ENCODE measurements at places on chromosomes 5 and 9. TPM values are rescaled to one million over a fixed set of nuclear protein-coding genes. Genes with fewer than 3 reads are reported as not detected.

DNA sequence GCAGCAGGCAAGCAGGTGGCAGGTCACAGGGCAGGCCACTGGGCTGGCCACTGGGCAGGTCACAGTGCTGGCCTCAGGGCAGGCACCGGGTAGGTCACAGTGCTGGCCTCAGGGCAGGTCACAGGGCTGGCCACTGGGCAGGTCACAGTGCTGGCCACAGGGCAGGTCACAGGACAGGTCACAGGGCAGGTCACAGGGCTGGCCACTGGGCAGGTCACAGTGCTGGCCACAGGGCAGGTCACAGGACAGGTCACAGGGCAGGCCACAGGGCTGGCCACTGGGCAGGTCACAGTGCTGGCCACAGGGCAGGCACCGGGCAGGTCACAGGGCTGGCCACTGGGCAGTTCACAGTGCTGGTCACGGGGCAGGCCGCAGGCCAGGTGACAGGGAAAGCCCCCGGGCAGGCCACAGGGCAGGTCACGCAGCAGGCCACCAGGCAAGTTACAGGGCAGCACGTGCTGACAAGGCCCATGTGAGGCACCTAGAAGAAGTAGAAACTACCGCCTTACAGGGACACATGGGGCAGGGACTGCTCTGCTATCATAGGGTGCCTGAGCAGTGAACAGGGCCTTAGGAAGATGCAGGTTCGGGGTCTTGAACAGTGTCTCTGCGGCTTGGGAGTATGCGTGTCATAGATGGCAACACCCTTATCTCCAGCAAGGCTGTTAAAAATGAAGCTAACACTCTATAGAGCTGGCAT, 18.6 kb upstream of the MED10 start:
- DNase-seq = no peak

DNA sequence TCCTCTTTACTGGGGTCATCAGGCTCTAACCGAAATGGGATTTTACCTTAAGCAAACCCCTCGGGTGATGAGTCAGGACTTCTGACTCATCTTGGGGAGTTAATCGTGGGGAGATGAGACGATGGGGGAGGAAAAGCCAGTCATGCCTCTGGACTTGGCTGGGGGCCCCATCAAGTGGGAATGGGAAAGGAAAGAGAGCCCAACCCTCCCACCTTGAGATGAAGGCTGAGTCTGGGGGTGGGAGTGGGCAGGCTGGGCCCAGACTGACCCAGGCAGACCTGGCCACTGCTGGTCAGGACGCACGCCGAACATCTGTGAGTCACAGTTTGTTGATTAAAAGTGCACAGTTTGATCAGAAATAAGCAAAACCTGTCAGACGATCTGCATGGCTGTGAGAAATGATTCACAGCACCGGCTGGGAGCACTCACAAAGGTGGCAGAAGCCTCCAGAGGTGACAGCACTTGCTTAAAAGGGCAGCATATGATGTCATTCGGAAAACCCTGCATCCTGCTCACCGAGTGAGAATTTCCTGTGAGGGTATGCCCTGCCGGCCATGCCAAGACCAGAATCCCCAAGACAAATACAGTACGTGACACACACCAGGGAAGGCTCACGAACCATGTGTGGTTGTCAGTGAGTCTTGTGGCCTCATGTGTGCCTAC, 50.0 kb upstream of the SLC25A51 start:
- no peak for DNase-seq

- DNase-seq = no peak
Measured at GRCh38 chr5:163760498-163760897, 255.1 kb downstream of the MAT2B start.

DNA sequence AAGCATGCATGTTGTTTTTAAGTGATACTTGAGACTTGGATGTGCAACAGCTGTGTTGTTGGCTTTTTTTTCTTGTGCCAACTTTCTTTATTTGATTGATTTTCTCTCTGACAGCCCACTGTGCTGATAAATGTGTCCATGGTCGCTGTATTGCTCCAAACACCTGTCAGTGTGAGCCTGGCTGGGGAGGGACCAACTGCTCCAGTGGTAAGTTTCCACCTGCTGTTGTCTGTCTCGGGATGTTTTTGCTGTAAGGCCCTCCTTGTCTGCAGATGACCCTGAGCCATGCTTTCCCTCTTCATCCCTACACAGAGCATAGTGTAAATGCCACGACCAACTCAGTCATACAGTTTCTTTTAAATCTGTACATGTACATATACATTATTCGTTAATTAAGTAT, 79.2 kb downstream of the MEGF10 start:
- DNase-seq = no peak

DNA sequence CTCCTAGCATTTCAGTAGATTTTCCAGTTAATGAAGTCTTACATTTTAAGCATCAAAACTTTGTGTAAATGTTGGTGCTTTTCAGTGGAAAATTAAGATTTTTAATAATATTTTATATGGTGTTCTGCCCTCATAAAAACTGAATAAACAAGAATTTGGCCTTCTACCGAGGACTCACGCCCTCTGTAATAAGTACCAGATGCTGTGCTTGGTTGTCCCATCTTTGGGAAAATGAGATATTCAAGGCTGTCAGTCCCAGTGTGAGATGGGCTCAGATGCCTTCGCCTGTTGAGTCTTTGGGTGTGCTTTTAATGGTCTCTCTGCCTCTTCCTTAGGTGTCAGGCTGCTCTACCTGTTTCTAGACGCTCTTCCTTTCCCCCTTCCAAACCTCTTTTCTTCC, 28.7 kb downstream of the GALNT12 start:
- no peak for DNase-seq

GRCh38 chr5:9301200-9301599, 244.7 kb downstream of the SEMA5A start:
- DNase-seq = no peak

DNA sequence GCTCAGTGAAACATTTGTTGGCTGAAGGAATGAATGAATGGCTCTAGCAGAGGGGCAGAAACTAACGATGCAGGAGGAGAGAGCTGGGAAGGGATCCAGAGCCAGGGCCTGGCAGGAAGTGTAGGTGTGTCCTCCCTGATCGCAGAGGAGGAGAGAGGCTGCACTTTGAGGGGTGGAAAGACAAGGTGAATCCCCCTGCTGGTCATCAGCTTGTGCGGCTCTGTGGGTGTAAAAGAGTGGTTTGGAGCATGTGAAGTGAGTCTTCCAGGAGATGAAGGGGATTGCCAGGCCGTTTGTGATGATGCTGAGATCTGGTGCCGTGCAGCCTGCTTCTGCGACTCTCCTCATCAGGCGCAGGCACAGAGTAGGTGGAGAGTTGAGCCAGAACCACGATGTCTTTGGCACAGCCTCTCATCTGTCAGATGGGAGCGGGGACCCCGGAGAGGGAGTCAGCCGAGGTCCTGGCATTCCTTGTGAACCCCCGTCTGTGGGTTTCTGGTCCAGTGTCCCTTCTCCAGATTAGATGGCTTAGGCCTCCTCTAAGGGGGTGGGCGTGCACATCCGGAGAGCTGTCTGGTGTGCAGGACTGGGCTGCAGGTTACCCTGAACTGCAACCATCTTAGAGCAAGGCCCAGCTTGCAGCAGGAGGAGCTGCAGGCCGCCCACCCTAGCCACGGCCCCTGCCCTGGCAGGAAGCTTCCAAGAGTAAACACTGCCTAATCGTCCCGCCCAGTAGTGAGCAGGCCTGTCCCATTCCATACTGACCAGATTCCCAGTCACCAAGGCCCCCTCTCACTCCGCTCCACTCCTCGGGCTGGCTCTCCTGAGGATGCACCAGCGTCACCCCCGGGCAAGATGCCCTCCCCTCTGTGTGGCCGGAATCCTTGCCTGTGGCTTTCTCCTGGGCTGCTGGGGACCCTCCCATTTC, at the start of gene ADAMTS13:
ADAMTS13 (plus strand) TSS at position 753 of the 928 bp plus-strand sequence; CDS start at position 830, 77 bp downstream.
- peak; percentile 58 for DNase-seq

DNA sequence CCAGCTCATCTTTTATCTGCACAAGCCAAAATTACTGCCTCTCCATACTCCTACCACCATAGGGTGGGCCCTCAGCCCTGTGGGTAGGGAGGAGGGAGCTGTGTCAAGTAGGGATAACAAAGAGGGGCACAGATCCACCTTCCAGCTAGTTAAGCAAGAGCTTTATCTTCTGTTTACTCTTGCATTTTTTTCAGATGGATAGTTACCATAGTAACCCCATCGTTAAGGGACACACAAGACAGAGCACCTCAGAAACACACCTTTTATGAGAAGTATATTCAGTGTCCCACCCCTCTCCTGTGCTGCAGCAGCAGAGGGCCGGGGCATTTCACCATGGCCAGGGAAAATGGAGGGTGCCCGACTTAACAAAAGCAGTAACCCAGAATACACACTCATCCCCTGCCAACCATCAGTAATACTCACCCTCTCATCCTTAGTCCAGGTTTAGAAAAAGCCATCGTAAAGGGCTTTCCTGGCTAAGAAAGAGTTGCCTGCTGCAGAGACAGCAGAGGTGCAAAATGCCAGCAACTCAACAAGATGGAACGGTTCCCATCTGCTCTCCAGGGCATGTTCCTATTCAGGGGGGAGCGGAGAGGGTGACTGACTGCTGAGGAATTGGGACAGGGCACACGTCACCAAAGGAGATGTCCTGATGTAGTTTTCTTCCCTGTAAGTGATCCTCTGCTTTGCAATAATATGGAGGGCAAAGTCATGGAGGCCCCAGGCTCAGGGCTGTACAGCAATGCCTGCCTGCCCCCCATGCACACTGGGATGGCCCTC, 25.1 kb downstream of the MACROH2A1 start:
- DNase-seq = no peak

- DNase-seq = no peak
Measured at GRCh38 chr5:147863454-147864158, 14.9 kb upstream of the SCGB3A2 start.

DNA sequence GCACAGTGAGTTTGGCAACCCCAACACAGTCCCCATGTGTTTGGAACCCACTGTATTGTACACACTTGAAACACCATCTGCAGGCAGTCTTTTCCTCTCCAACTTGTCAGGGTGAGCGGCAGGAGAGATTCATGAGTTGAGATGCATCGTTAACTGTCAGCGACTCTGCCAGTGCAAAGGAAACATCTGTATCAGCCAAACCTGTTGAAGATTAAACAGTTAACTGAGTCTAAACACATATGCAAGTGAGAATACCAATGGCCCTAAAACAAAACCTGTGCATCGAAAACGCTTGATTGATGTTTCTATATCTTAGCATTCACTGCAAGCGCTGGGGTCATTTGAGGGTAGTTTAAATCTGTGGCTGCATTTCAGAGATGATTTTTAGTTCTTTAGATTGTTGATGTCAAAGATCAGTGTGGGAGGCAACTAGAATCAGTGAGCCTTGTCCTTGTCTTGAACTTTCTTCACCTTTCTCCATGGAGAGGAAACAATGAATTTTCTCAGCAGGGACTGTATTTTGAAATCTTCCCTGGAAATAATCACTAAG, 41.3 kb upstream of the PAM start:
- DNase-seq = no peak

GRCh38 chr5:677131-678101, 15.7 kb downstream of the TPPP start:
- no peak for DNase-seq

DNA sequence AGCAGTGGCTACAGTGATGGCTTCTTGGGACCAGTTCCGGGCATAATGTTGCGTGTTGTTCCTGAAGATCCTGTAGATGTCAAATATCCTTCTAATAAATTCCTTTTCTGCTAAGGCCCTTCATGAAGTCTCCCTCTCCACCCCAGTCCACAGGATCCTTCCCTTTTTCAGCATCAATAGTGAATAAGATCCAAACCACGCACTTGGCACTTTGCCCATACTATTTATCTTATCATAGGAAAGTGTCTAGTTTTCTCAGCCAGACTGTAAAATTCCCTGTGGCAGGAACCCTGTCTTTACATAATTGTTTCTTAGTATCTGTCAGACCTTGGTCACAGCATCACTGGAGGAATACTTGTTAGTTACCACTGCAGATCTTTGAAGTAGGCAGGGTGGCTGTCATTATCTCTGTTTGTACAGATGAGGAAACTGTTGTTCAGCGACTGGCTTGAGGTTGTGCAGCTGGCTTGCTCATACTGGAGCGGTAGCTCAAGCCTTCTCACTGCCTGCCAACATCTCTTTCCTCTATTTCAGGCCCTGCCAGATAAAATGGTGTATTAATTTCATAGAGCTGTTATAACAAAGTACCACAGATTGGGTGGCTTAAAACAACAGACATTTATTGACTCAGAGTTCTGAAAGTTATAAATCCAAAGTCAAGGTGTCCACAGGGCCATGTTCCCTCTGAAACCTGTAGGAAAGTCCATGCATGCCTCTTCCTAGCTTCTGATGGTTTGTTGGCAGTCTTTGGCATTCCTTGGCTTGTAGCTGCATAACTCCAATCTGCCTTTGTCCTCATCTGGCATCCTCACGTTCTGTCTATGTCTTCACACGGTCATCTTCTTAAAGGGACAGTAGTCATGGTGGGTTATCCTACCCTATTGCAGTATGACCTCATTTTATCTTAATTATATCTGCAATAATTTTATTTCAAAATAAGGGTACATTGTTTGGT, 33.5 kb upstream of the APC start:
- DNase-seq = no peak

DNA sequence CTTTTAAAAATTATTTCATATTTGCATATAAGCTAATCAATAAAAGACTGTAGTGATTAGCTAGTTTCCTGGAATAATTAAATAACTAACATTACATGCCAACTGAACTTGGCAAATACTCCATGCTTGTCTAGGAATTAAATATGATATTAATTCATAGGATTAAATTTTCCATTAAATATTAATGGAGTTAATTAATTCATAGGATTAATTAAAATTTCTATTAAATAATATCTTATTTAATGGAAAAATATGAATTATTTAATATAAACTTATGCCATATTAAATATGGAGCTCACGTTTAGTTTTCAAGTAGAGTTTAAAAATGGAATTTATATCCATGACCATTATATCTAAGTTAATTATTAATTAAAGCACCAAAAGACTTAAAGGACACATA, 517.8 kb upstream of the DAB2 start:
- no peak for DNase-seq

- no peak for DNase-seq
Measured at GRCh38 chr5:82336226-82336958, 58.2 kb upstream of the RPS23 start.

- no peak for DNase-seq
Measured at GRCh38 chr5:14309878-14310531, 166.9 kb downstream of the TRIO start.

GRCh38 chr9:131620764-131621520, 75.6 kb downstream of the PRRT1B start:
- no peak for DNase-seq

DNA sequence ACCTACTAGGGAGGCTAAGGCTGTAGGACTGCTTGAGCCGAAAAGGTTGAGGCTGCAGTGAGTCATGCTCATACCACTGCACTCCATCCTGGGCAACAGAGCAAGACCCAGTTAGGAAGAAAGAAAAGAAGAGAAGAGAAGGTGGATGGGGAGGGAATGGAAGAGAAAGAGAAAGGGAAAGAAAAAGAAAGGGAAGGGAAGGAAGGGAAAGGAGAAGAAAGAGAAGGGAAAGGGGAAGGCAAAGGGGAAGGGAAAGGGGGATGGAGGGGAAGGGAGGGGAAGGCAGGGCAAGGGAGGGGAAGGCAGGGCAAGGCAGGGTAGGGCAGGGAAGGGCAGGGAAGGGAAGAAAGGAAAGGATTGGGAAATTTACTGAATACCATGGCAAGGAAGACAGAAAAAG, 157.0 kb downstream of the ACTL7B start:
- no peak for DNase-seq

GRCh38 chr9:75582870-75583269, 307.6 kb upstream of the PCSK5 start:
- no peak for DNase-seq

- DNase-seq = peak; percentile 39
Measured at GRCh38 chr5:141476132-141476911, 556 bp downstream of the PCDHGC3 start.

The BTNL3 gene
- not detected for total RNA-seq

The RHOBTB3 gene
- 5.0 TPM for total RNA-seq

The CCDC192 gene
- total RNA-seq = not detected

The SPATA31D4 gene
- not detected for total RNA-seq

The SLC46A2 gene
- not detected for total RNA-seq

The CTSV gene
- not detected for total RNA-seq

The FOXI1 gene
- total RNA-seq = not detected
